ENCODE measurements at places on chromosomes 12 and 14.

GRCh38 chr14:54804538-54805041 lies 98.0 kb downstream of the GCH1 start:
- no peak for DNase-seq

DNA sequence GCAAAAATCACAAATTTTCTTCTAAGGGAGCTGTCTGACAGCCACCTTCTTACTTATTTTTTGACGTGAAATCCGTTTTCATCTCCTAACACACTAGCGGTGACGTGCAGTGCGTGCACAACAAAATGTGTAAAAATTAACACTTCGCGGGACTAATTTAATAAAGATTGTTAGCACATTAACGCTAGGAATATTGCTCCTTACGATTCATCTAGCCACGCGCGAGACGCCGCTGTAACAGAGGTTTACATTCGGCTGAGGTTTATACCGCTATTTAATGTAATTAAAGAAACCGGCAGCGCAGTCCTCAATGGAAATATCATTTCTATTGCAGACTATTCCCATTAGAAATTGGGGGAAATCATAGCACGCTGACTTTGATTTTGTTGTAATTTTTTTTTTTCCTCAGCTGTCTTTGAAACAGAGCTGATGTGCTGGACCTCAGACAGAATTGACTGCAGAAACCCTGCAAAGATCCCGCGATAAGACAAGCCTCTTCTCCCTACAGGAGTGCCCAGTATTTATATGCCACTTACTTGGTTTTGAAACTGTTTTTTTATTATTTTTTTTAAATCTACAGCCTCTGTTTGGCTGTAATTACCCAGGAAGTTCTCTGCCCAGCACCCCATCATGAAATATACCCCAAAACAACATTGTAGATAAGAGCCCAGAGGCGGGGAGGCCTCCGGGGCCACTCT lies 31.2 kb downstream of the BCL11B start:
- no peak for DNase-seq

DNA sequence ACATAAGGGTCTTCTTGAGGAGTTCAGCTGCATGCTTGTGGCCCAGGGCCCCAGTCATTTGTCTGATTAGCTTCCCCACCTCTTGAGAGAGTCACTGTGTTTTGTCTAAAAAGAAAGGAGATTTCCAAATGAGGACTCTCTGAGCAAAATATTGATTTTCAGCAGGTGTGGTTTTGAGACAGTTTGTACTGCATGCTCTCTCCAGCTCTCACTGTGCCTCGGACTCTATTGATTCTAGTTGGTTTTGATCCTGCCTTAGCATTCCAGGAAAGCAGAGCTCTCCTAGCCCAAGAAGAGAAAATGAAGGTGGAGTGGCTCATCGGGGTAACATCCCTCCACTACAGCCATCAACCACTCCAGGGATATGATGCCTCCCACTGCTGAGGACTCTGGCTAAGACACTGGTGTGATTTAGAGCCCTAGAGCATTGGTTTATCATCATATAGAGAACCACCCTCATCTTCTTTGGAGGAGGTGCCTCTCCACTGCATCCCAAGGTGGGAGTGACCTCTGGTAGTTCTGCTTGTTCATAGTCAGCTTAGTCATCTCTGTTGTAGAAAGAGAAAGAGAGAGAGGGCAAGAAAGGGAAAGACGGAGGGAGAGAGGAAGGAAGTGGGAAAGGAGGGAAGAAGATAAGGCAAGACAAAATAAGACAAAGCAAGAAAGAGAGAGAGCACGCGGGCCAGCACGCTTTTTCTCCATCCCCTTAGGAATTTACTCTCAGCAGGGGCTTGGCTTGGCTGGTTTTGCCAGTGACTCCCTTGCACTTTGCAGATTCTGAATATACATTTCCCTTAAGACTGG lies 365.6 kb downstream of the DPF3 start:
- DNase-seq, result no peak

DNA sequence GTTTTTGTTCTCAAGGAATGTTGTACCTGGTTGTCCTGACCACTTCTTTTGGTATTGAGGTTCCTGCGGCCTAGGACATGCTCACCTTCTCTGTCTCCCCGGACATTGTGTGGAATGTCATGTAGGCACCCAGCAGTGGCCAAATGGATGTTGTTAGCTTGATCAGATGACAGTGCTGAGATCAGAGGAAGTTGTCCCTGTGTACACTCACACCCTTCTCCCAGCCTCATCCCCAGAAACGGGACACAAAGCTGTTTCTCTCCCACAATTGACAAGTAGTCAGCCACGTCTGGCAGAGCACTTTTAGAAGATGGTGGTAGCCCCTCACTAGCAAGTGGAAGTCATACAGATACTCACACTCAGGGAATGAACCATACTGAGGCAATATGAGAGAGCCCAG lies 3.0 kb downstream of the PLEKHH1 start:
- DNase-seq, result peak; percentile 59

GRCh38 chr14:58066115-58066514 lies 85.9 kb downstream of the ARMH4 start:
- DNase-seq, result no peak

DNA sequence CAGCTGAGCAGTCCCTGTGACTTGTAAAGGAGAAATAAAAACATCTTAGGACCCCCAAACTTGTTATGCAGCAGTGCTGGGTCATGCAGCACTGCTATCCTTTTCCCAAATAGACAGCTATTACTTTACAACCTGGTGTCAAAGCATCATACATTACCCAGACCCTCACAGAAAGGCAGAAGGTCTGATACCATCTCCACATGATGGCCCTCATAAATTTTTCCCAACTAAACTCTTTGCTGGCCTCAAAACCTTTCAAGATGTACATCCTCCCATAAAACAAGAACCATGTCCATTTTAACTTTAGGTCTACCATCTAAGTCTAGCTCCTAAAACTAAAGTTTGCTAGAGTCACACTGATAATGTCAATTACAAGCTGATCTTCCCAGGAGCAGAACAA lies 8.7 kb upstream of the RESF1 start:
- DNase-seq, result no peak

- no peak for DNase-seq
These were observed 2.9 kb upstream of the MSRB3 start for GRCh38 chr12:65275627-65276026.

- no peak for DNase-seq
These were observed 3.8 kb upstream of the CDKL1 start for GRCh38 chr14:50400461-50400860.

- DNase-seq, result no peak
These were observed 282.4 kb downstream of the ZFP36L1 start for GRCh38 chr14:68510201-68511128.

Measured in putamen (tissue), 1 donor.